Thoracic aorta (tissue), 2 donors: ENCODE measurements at places on chromosomes 2 and 18.

GRCh38 chr2:149473521-149473920 lies 114.1 kb downstream of the MMADHC start:
- DNase-seq, result no peak

GRCh38 chr2:237791977-237792727 lies 6.4 kb upstream of the RBM44 start:
- DNase-seq, result no peak

DNA sequence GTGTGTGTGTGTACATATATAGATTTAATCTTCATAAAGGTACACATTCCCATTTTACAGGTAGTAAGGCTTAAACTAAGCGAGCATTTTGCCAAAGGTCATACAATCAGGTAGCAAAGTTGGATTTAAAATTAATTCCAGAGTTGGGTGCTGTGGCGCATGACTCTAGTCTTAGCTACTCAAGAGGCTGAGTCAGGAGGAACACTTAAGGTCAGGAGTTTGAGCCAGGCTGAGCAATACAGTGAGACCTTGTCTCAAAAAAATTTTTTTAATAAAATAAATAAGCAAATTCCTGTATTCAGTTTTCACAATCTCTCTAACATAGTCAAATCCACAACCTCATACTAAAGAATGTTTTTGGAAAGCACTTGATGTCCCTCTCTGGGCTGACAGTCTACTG lies 111.5 kb upstream of the LDLRAD4 start:
- no peak for DNase-seq

GRCh38 chr2:46909771-46910419 lies 5.7 kb downstream of the MCFD2 start:
- DNase-seq, result no peak

- DNase-seq, result no peak
Observed at GRCh38 chr2:226699321-226699720, 100.3 kb downstream of the IRS1 start.

DNA sequence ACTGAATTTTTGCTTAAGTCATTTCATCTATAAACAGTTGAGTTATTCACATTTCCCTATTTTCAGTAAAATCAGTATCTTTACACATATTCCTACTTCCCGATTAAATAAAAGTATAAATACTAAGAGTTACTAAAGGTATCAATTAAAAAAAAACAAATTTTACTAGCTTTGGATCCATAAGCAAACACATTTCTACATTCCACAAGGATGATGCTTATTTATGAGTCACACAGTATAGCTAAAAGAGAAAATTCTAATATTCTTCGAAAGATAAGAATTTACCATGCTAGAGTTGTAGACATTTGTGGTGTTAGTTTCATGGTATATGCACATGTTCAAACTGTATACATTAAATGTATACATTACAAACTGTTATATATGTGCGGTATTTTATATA lies 23.7 kb downstream of the PGAP1 start:
- DNase-seq, result no peak

DNA sequence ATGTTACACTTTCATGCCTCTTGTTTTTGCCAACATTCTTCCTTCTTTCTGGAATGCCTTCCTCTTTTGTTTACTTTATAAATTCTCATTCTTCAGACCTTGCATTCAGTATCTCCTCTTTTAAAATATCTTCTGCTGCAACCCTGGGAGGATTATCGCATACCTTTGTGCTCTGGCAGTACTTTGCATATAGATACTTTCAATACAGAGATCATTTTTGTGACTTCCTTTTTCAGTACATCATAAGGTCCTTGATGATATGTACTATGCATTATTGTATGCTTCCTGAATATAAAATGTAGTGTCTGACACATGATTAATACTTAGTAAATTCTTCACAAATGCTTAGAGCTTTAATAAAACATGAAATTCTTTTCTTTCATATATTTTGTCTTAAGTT lies 538.7 kb downstream of the TRIB2 start:
- DNase-seq, result no peak
